ENCODE measurements at places on chromosomes 13 and 19.
A peak's percentile ranks its signal among the peaks of the same experiment; 100 is the strongest.

DNA sequence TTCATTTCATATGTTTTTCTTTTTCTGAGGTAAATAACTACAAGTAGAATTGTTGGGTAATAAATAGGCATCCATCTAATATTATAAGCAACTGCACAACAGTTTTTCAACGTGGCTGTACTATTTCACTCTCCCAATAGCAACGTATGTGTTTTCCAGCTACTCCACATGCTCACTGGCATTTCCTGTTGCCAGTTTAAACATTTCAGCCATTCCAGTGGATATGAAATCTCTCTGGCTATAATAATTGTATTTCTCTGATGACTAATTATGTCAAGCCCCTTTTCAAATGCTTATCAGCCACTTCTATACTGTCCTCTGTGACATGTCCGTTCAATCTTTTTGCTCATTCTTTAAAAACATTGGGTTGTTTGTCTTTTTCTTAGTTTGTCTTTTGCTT lies 26.8 kb upstream of the ALOX5AP start:
- DNase-seq, result no peak

DNA sequence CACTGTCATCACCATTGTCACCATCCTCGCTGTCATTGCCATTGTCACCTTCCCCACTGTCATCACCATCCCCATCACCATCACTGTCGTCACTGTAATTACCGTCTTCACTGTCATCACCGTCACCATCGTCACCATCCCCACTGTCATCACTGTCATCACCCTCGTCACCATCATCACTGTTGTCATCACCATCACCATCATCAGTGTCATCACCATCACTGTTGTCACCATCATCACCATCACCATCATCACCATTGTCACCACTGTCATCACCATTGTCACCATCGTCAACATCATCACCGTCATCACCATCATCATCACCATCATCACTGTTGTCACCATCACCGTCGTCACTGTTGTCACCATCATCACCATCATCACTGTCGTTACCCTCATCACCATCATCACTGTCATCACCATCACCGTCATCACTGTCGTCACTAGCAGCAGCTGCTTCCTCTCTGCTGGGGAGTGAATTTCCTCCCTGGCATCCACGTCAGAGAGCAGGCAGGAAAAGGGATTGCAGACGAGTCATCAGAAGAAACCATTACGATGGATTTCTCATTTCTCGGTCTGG lies 27.3 kb downstream of the TMEM255B start:
- DNase-seq, result no peak

DNA sequence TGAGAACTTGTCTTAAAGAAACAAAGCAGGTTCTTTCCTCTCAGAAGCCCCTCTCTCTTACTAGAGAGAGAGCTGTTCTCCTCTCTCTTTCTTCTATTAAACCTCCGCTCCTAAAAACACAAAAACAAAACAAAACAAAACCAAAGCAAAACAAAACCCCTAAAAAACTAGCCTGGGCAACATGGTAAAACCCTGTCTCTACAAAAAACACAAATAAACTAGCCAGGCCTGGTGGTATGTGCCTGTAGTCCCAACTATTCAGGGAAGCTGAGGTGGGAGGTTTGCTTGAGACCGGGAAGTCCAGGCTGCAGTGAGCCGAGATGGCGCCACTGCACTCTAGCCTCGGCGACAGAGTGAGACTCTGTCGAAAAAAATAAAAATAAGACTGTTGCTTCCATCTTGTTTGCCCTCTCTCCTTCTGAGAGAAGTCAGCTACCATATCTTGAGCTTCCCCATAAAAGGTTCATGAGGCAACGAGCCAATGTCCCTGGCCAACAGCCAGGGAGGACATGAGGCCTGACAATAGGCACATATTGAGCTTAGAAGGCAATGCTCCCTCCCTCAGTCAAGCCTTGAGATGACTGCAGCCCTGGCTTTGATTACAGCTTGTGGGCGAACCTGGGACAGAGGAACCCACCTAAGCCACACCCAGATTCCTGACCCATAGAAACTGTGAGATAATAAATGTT lies 17.5 kb upstream of the FLT3 start:
- DNase-seq, result no peak

- DNase-seq, result no peak
Measured at GRCh38 chr19:28020619-28021258, 1192.2 kb downstream of the UQCRFS1 start.

- no peak for DNase-seq
Measured at GRCh38 chr13:50714891-50715290, 128.6 kb downstream of the DLEU7 start.

DNA sequence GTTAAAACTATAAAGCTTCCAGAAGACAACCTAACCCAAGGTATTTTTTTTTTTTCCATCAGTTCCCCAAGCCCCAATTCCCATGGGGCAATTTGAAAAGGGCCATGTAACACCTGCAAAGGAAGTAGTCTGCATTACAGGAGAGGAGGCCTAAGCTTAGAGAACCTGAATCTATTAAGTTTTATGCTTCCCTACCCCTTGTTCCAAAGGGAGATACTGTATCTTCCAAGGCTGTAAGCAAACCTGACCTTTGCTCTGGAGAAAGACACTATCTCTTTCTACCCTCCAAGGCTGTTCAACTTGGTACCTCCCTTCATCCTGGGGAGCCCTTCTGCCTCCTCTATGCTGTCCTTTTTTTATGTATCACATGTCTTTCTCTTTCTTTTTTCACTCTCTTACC lies 15.0 kb downstream of the KATNAL1 start:
- no peak for DNase-seq

- peak; percentile 36 for DNase-seq
Measured at GRCh38 chr13:74062933-74063332, 71.3 kb downstream of the KLF12 start.

GRCh38 chr19:18919900-18920214 lies 342 bp downstream of the DDX49 start:
- no peak for DNase-seq
